ENCODE measurements at places on chromosomes 3 and 15. TPM values are rescaled to one million over a fixed set of nuclear protein-coding genes. Genes with fewer than 3 reads are reported as not detected.

The FBXL22 gene
- 2.1 TPM for polyA plus RNA-seq

The MYLK gene
- polyA plus RNA-seq: 392 TPM

The CKMT1A gene
- 0.67 TPM for polyA plus RNA-seq

The SENP2 gene
- 45.4 TPM for polyA plus RNA-seq

The RHOA gene
- 472 TPM for polyA plus RNA-seq

The CYP1A2 gene
- polyA plus RNA-seq: 0.44 TPM

The CLSTN2 gene
- polyA plus RNA-seq: 0.55 TPM

The MESP2 gene
- polyA plus RNA-seq: not detected

The TEX55 gene
- not detected for polyA plus RNA-seq

The SCAANT1 gene
- 1.6 TPM for polyA plus RNA-seq

The SNTN gene
- polyA plus RNA-seq: 14.6 TPM

The DBR1 gene
- 21.1 TPM for polyA plus RNA-seq

The IL12A gene
- polyA plus RNA-seq: 3.3 TPM

The IQCF5 gene
- polyA plus RNA-seq: not detected

The EPHA6 gene
- 0.27 TPM for polyA plus RNA-seq

The DPPA2 gene
- not detected for polyA plus RNA-seq
